ENCODE measurements at places on chromosomes 12 and 14.

DNA sequence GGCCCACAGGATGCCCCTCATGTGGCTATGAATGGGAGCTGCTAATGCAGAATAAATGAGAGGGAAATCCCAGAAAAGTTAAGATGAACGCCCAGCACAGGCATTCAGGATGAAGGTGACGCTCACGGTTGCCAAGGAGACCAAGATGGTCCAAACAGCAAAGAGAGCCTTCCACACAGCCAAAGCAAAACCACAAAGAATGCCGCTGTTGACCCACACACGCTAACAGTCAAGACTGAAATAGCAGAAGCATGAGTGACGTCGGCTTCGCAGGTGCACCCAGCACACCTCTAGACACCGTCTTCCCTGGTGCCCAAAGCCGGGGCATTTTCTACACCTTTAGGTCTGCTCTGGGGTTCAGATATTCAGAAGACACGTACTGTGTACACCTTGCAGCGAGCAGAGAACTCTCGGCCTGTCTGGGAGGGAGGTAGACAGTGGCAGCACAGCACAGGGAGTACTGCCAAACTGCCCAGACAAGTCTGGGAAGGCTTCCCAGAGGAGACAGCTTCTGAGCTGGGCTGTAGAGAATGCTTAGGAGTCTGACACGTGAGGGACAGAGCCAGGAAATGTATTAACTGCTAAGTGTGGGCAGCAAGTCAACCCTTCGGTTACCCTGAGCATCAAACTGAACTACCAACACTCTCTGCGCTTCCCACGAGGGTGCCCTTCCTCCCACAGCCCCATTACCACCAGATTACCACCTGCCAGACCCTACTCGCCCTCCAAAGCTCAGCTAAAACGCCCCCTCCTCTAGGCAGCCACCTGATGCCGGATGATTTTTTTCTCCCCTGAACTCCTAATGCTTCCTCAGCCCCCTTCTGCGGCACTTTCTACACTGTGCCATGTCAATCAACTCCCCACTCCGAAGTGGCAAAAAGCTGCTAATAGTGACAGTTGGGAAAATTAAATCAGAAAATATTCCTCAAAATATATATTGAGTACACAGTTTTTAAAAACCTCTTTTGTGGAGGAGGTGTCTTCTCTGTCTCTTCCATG, 50.1 kb downstream of the CCDC88C start:
- DNase-seq = no peak

- DNase-seq = no peak
Measured at GRCh38 chr14:35992816-35993683, 166.9 kb downstream of the BRMS1L start.

DNA sequence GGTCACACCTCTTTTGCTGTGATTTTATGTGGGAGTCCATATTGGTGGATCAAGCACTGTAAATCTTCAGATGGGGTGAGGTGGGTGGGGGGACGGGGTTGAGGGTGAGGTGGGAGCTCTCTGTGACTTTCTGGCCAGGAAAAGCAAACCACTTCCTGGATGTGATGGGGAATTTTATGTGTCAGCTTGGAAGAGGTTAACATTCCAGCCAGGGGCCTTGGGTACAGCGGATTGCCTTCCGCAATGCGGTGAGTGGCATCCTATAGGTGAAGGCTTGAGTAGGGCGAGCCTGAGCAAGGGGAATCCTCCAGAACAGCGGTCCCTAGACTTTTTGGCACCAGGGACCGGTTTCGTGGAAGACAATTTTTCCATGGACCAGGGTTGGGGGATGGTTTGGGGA, 36.2 kb downstream of the DLK1 start:
- no peak for DNase-seq

DNA sequence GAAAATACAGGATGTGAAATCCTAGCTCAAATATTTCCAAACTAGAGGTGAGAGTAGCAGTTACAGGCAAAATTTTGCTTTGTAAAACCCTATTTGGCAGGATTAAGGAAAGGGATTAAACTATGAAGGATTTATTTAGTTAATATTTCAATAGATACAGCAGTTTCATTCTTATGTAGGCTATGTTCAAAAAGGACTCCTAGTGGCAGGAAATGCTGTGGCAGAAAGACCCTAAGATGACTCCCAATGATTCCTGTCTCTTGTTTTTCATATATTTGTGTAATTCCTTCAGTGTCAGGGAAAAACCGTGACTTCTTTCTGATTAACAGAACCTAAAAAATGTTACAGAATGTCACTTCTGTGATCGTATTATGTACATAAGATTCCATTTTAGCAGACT, 299.5 kb upstream of the RPL10L start:
- DNase-seq = no peak

DNA sequence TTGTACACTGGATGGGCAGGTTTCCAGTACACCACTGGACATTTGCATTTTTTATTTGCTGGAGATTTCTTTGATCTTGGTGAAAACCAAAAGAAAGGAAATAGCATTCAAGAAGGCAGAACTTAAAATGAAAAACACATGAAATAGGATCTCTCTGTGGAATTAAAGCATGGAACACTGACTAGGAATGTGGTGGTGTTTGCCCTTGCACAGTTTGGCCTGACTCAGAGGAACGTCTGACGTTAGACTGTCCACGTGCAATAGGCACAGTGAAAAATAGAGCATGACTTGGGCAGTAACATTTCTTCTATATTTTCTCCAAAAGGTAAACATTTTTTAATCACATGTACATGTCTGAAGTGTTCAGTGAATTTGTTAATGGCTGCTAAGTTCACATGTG, 474.1 kb upstream of the PRICKLE1 start:
- DNase-seq = no peak

GRCh38 chr14:100105357-100106169, 40.3 kb downstream of the EVL start:
- no peak for DNase-seq

DNA sequence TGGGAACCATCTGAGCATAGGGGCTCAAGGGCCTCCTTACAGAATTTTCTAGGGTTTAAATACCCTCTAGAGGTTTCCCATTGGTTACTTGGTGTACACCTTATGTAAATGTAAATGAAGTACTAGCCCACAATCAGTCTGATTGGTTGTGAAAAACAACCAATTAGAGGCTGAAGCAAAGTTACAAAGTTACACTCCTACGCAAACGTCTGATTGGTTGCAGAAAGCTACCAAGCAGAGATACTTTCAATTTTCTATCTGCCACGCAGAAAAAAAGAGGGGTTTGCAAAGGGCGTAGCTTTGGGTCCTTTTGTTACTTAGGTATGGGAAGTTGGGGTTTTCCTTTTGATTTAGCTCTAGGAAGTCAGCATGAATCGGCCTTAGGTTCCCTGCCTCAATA, 1.8 kb upstream of the TMEM19 start:
- DNase-seq = no peak

DNA sequence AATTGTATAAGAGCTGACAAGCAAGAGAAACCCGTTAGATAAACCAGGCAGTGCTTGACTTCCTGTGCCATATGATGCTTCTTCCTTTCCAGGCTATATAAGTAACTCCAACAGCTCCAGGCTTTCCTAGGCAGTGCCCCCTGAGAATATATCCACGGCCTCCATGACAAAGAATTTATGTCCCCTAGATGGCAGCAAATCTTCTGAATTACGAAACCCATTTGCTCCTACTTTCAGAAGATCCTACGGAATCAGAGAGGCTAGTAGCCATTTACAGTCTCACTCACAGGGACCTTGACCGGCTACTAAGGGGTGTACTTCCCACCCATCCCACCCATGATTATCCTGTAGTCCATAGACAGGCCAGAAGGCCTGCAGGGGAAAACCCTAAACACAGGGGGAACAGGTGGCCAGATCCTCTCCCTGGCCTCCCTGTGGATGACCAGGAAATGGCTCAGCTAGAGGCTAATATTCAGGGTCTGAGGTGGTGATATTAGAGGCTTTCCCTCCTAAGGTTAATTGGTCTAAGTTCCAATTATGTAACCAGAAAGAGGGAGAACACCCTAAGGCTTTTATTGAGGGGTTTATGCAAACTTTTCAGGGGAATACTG, 77.2 kb upstream of the DCD start:
- no peak for DNase-seq

- no peak for DNase-seq
Measured at GRCh38 chr12:45425426-45425825, 209.5 kb downstream of the ANO6 start.

DNA sequence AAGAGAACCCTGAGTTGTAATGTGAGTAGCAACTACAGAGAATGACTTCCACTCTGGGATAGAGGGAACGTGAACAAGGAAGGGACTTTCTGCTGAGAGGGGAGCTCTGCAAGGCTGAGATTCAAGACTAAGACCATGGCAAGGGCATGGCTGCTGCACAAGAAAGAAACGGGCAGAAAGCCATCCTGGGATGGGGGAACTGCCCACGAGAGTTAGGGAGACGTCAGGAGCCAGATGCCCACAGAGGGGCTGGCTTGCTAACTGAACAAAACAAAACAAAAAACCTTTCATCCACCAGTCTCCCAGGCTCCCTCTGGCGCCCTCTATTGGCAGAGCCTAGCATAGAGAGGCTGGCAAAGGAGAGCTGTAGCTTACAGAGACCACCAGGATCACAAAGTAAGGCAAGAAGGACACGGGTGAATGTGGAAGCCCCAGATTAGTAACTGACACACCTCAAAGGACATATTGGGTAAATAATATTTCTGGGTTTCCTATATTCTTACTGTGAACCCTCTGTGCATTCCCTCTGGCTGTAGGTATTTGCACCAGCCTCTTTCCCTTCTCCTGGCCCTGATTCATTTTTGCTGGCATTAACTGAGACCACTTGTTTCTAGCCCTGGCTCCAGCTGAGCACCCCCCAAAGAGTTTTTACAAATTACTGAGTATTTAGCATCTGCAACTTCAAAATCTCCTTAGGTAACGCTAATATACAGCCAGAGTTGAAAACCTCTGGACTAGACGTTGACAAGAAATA, 338.3 kb downstream of the EMP1 start:
- DNase-seq = peak; percentile 88
